Activated T-helper 1 cell treated with anti-CD3 and anti-CD28 coated beads, Interleukin-2, amount 50 U/mL, for 16 hours (primary cell): ENCODE measurements at places on chromosomes 11 and 22.

DNA sequence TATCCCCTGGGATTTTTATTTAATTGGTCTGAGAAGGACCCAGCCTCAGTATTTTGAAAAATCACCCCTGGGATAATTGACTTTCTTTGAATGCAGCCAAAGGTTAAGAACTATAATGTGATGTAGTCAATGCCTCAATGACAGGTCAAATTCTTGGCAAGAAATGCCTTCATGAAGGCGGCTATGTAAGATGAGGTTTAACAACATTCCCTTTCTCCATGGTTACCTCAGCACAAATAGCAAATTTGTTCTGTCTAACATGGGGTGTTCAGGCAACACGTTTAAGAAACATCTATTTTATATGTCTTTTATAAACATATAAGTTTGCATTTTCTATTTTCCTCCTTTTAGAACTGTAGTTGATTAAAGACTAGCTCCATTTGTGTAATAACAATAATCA is 5.3 kb downstream of the SLN start:
- DNase-seq = no peak

GRCh38 chr22:50399751-50400331 is 56.7 kb downstream of the PPP6R2 start:
- DNase-seq = no peak

DNA sequence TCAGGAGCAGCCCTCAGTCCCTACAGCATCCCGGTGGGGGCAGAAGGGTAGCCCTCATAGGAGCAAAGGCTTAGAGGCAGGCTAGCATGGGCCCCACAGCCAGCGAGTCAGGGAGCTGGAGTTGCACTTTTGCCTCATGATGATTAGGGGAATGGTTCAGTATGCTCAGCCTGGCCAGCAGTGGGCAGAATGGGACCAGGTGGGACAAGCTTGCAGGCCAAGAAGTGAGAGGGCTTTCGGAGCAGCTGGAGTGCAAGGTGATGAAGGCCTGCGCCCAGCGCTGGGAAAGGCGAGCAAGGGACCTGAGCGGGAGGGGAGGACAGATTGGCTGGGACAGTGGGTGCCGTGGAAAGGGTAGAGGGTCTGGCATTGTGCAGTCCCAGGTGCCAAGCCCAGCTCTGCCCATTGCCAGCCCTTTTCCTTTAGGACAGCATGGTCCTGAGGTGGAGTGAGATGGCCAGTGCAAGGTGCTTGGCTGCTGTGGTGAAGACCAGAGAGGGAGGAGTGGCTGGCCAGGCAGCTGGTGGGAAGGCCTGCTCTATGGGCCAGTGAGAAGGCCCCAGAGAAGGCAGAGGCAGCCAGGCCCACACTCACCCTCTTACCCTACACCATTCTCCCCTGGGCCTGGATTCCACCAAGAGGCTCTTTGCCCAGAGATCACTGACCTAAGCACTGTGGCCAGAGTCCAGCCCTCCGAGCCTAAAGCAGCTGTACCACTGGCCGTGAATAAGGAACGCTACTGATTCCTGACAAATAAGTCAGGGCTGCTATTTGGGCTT is 47.9 kb upstream of the SUSD2 start:
- no peak for DNase-seq

GRCh38 chr11:131688048-131688693 is 317.8 kb downstream of the NTM start:
- DNase-seq = no peak

GRCh38 chr11:120547316-120547715 is 35.8 kb downstream of the GRIK4 start:
- no peak for DNase-seq

DNA sequence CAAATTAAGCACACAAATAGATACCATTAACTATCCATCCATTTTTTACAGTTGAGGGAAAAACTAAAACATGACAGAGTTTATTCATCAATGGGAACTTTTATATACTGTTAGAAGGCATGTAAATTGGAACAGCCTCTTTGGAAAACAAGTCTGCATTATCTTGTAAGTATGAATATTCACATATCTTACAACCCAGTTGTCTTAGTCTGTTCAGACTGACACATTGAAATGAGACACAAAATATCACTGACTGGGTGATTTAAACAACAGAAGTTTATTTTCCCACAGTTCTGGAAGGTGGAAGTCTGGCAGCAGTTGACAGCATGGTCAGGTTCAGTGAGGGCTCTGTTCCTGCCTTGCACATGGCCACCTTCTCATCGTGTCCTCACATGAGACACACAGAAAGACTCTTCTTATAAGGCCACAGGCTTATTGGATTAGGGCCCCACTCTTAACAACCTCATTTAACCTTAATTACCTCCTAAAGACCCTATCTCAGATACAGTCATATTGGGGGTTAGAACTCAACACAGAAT is 5.4 kb upstream of the EIF3F start:
- DNase-seq = no peak

GRCh38 chr11:8809241-8809938 is 101.6 kb upstream of the AKIP1 start:
- no peak for DNase-seq

DNA sequence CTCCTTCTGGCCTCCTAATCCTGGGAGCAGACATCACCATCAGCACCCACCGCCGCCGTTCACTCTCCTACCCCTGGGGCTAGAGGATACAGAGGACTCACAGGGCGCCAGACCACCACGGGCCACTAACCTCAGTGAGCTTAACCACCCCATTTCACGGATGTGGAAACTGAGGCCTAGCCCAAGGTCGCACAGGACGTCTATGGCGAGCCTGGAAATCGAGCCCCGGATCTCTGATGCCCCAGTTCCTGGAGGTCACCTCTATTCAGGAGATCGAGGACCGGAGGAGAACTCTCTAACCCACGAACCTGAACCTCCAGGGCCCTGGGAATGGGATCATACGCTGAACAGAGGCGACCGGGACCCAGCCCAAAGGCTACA is 349 bp downstream of the TIMM10 start:
- no peak for DNase-seq
